Activated CD4-positive, alpha-beta memory T cell treated with anti-CD3 and anti-CD28 coated beads for 36 hours (primary cell): ENCODE measurements at places on chromosomes 2 and 18. TPM values are rescaled to one million over a fixed set of nuclear protein-coding genes. Genes with fewer than 3 reads are reported as not detected.

POTEE gene
- 0.57 TPM for total RNA-seq

DSC3 gene
- not detected for total RNA-seq

DCDC2C gene
- not detected for total RNA-seq

FOXD4L1 gene
- total RNA-seq: not detected

CRACDL gene
- total RNA-seq: 0.12 TPM

CPO gene
- not detected for total RNA-seq

MBP gene
- total RNA-seq: 40.4 TPM

DNA sequence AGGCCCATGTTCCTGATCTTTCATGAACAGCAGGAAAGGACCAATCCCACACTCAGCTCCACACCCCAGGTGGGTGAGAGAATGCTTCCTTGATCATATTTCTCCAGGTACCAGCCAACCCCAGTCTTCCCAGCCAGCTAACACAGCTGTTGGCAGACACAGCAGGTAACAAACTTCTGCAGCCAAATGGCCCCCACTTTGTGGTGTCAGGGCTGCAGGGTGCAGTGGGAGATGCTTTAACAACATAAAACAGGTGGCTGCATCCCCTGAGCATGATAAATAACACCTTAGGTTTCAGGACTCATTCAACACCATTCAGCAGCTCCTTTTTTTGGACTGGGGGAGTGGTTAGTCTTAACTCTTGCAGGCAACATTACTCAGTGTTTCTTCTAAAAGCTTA, 76.7 kb upstream of the ACAA2 start:
- DNase-seq: no peak

DNA sequence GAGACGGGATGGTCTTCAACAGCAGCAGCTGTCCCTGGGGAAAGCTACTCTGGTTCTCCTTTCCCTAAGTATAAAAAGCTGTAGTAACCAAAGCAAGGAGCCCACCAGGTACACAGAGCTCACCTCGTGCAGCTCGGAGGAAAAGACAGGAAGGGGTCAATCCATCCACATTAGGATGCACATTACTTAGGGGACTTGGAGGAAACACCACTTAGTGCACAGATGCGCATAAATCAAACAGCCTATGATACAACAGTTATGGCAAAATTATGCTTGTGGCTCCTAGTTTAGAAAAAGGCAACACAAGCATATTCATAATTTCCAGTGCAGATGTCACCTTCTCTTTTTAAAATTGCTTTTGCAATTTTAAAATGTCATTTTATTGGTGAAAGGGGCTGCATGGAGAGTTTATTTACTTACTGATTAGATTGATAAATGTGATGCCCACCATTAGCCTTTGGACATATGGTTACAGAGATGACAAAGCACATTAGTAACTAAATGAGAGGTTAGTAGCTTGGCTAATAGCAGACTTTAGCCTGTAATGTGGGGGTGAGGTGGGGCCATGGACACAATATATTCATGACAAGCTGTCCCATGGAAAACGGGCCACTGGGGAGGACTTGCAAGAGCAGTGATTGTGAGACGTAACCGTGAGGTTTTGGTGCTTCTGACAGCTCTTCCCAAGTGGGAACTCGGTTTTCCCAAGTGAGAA, 199.8 kb downstream of the MYT1L start:
- no peak for DNase-seq

GRCh38 chr18:79386547-79386946, 9.2 kb upstream of the NFATC1 start:
- no peak for DNase-seq

- no peak for DNase-seq
These were observed 133.7 kb upstream of the RASGRP3 start for GRCh38 chr2:33342705-33343104.

DNA sequence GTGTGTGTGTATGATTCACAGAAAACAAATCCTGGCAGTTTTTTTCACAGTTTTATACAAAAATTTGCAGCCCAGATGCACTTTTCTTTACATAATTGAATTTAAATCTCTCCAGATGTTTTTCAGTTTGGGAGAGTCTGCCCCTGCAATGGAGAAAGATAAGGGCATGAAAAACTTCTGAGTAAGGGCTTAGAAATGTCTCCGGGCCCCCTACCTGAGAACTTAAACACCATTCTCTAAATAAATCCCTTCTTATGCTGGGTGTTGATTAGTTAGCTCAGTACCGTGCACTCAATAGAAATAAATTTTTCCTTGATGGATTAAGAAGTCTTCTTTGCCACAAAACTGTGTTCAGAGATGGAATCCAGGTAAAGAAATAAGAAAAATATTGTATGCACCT, 64.5 kb downstream of the DPP4 start:
- no peak for DNase-seq
